ENCODE measurements at places on chromosomes 1 and 21. TPM values are rescaled to one million over a fixed set of nuclear protein-coding genes. Genes with fewer than 3 reads are reported as not detected.

GRCh38 chr1:111596499-111596898 is 23.1 kb upstream of the RAP1A start:
- DNase-seq, result no peak

Gene KLHL17
- total RNA-seq, result 13.7 TPM

- no peak for DNase-seq
Measured at GRCh38 chr1:71774705-71775104, 507.6 kb downstream of the NEGR1 start.

DNA sequence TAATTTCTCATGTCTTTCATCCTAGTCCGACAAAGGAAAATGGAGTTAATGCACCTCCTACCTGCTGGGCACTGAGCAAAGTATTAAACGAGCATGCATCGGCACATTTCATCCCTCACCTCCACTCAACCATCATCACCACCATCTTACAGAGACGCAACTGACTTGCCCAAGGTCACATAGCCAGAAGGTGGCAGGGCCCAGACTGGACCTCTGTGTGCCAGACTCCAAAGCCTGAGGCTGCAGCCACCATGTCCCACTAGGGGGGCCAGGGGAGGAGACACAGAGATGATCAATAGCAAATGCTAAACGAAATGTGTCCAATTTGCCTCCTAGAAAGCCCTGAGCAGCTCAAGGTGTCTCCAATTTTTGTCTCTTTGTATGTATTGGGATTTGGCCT is 163.7 kb upstream of the EDN2 start:
- no peak for DNase-seq

Gene SAMD11
- 3.4 TPM for total RNA-seq

- no peak for DNase-seq
Measured at GRCh38 chr1:233607252-233608119, 6.4 kb upstream of the KCNK1 start.

Gene NCF2
- 0.19 TPM for total RNA-seq
